ENCODE measurements at places on chromosomes 4 and X.

- DNase-seq, result no peak
Measured at GRCh38 chr4:119854364-119854763, 212.3 kb downstream of the MAD2L1 start.

DNA sequence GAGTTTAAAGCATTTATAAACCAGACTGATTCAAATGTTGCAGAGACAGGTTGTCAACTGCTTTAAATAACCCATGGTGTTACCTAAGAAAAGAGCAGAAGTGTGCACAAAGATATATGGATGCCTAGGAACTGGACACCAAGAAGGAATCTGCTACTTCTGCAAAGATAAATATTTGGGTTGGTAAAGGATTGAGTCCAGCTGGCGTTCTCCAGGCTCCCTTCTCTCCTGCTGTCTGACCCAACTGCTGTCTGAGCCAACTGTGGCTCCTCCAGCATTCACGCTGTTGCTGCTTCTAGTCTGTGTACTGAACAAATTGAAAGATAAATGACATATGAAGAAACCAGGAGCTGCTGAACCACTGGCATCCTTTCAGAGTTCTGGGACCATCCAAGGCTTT is 1167.8 kb upstream of the PRKX start:
- no peak for DNase-seq

GRCh38 chr4:17511051-17511450 is 839 bp downstream of the QDPR start:
- DNase-seq, result no peak

- DNase-seq, result no peak
Measured at GRCh38 chr4:10130178-10130888, 13.7 kb upstream of the WDR1 start.

DNA sequence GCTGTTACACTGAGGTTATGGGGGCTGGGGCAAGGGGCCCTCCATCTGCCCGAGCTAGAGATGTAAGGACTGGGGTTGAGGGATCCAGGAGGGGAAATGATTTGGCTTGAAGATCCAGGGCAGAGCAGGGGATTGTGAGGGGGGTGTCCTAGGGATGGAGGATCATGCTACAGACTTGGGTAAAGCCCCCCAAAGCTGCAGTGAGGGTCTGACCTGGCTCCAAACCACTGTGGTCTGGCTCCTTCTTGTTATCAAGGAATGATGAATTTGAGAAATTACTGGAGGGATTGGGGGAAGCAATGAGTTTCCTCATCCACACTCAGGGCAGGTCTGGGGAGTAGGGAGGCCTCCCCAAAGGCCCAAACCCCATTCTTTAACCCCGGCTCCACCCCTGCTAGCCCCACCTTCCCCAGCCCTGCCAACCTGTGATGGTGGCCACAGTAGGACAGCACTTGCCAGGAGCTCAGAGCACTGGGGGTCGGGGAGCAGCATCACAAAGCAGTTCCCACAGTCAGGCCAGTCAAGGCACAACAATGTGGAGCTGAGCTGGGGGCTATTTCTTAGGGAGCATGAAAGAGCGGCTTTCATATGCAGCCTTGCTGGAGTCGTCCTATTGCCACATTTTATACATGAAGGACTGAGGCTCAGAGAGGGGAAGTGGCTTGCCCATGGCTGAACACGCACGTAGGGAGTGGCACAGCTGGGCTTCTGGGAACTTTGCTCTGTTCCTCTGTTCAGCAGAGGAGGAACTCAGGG is 165.5 kb downstream of the EFNB1 start:
- DNase-seq, result no peak

DNA sequence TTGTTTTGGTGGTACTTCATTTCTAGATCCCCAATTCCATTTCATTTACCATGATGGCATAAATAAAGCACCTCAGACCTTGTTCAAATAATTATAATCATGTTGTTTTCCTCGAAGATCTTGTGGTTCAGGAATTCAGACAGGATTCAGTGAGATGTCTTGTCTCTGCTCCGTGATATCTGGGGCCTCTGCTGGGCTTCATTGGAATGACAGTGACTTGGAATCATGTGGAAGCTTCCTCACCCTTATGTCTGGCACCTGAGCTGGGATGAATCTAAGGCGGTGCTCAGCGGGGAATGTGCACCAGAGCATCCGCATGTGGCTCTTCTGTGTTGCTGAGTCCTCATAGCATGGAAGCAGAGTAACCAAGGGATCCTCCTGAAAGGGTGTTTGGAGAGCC is 132.2 kb downstream of the VEGFC start:
- DNase-seq, result no peak

GRCh38 chr4:13541176-13541604 is 3.1 kb downstream of the NKX3-2 start:
- no peak for DNase-seq

GRCh38 chr4:118833192-118833820 is 2.6 kb downstream of the SEC24D start:
- DNase-seq, result no peak

GRCh38 chrX:2224161-2224560 is 276.6 kb downstream of the DHRSX start:
- DNase-seq, result no peak

DNA sequence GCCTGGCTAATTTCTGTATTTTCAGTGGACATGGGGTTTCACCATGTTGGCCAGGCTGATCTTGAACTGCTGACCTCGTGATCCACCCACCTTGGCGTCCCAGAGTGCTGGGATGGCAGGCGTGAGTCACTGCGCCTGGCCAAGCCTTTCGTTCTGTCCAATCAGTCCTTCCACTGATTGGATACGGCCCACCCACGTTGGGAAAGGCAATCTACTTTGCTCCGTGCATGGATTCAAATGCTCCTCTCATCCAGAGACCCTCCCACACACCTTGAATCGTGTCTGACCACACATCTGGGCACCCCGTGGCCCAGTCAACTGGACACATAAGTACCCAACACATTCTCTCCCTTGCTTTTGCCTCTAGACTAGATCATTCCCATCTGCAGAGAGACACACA is 74.9 kb downstream of the CRLF2 start:
- no peak for DNase-seq

GRCh38 chr4:141642711-141643110 is 6.3 kb downstream of the IL15 start:
- DNase-seq, result no peak

DNA sequence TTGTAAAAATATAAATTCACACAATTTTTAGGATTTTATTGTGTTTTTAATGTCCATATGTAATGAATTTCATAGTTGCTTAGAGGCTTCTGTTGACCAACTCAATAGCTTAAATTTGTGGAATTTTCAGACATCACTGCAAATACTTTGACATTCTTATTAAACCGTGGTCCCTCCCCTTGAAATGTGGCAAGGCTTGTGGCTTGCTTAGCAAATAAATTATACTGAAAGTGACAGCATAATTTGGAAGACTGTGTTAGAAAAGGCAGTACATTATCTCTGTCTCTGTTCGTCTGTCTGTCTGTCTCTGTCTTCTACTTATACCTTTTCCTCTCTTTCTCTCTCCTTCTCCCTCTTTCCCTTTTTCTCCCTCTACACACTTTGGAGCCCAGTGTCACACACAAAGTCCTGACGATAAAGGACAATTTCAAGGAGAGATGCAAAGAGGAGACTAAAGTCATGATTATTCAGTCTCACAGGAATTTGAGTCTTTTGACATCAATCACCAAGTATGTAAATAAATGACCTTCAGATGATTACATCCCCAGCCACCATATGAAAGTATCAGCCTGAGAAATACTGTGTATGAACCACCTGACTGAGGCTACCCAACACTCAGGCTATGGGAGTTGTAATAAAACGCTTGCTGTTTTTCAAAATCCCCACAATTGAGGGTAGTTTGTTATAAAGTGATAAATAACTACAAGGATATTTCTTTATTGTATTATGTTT is 21.0 kb upstream of the UGT2B7 start:
- DNase-seq, result no peak

GRCh38 chr4:13963601-13964000 is 336.1 kb upstream of the BOD1L1 start:
- DNase-seq, result no peak

DNA sequence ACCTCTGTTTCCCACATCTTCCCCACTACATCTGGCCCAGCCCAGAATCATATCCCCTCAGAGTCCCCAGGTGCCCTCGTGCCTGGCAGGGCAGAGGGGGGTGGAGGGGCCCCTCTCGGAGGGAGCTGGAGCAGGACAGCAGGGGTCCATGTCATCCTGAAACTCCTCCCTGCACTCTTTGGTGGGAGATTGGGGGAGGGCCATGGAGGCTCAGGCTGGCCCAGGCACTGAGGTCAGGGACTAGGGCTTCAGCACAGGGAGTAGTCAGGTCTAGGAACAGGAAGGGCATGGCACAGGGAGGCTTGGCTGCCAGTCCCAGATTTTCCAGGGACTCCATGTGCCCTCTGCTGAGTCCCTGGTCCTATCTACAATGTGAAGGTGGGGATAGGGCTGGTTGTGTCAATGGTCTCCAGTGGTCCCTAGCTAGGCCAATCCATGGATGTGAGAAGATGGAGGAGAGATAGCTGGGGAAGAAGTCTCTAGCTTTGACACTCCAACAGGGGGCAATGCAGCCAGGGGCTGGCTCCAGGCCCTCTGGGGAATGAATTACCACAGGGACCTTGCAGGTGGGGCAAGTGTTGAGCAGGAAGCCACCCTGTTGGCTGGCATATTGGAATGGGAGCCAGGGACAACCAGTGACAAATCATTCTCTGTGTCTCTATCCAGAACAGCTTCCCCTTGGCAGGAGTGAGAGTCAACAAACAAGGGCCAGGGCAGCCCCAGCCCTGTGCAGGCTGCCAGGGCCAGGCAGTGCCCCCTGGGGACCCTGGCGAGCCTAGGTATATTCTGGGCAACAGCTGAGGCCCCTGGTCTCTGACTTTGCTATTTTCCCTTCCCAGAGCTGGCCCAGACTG is 154.4 kb downstream of the EFNB1 start:
- no peak for DNase-seq

- DNase-seq, result no peak
Measured at GRCh38 chr4:110702326-110702725, 79.4 kb upstream of the PITX2 start.

DNA sequence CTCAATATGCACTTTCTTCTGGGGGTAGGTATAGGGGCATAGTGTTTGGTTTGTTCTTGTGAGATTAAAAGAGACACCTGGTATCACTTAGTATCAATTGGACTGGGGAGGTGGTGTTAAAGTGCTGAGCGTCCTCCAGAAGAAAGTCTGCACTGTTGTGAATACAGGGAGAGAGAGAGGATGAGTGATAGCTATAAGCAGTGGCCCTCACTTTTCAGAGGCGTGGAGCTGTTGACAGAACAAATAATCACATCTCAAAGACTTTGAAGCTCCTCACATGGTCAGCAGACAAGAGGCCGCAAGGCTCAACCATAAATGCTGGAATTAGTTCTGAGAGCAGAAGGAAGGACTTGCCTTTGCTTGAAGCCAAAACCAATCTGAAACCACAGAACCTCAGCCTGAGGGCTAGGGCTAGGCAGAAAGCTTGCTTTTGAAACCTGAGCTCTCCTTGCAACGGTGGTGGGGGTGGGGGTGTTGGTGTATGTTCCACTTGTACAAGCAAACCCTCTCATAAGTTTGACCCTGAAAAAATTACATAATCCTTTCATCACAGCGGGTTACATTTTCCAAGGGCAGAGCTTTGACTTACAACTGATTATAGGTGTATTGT is 123.2 kb upstream of the SCML1 start:
- no peak for DNase-seq

GRCh38 chrX:96176921-96177320 is 507.7 kb upstream of the DIAPH2 start:
- no peak for DNase-seq

GRCh38 chr4:82523179-82523578 is 38.6 kb downstream of the TMEM150C start:
- no peak for DNase-seq

DNA sequence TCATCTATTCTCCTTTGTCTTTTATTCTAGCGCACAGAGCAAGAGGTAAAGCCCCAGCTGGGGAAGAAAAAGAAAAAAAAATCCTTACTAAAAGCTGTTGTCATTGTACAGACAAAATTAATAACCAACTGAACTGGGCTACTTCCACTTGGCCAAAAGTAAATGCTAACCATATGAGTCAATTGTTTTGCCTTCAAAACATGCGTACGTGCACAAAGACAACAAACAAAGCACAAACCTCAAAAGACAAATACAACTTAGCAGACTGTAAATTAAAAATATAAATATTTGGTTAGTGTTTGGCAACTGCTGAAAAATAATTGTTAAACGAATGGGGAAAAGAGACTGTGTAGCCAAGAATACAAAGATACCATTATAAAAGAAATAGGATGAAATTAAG is 5.9 kb downstream of the EDA2R start:
- no peak for DNase-seq

- DNase-seq, result no peak
Measured at GRCh38 chr4:164700471-164700870, 53.5 kb upstream of the SMIM31 start.

GRCh38 chr4:120331486-120332370 is 265.1 kb upstream of the MAD2L1 start:
- no peak for DNase-seq

GRCh38 chr4:28279249-28279648 is 1418.6 kb downstream of the STIM2 start:
- DNase-seq, result no peak

DNA sequence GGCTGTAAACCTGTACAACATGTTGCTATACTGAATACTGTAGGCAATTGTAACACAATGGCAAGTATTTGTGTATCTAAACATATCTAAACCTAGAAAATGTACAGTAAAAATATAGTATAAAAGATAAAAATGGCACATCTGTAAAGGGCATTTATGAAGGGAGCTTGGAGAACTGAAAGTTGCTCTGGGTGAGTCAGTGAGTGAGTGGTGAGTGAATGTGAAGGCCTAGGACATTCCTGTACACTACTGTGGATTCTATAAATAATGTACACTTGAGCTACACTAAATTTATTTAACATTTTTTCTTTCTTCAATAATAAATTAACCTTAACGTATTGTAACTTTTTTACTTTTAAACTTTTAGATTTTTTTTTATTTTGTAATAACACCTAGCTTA is 5.0 kb upstream of the SHROOM4 start:
- DNase-seq, result no peak
